ENCODE measurements at places on chromosomes 5 and 9.

DNA sequence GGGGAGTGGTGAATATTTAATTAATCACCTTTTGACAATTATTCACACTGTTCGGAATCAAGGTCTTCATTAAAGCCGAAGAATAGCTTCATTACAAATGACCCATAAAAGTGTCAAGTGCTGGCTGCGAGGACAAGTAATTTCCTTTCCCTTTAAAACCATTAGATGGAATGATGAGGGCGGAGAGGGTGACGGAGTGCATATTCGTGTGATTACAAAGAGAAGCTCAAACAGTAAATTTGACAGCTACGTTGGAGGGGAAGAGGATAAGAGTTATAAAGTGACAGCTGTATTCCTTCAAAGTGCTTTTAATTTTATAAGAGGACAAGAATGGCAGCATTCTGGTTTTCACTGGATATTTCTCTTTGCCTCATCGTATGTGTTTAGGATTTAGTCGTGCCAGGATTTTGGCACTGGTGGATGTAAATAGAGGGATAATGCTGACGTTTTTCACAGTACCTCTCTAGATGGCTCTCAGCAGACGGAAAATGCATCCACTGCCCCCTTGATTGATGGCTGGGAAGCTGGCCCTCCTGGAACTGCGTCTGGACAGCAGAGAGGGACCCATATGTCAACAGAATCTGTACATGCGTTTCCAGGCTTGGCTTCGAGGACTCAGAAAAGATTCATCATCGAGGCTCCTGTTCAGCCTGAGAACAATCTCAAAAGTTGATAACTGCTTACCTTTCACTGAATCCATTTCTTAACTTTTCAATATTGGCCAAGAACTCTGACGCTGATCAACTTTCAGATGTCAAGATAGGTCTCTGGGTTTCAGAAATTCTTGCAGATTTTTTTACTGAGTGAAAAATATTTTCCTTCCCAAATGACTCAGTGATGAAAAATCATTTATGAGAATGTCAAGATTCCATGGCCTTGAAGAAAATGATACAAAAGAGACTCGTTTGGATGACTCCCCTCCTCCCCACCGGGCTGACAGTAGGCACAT, 50.4 kb upstream of the IRX2 start:
- no peak for DNase-seq

- DNase-seq: no peak
Observed at GRCh38 chr9:136156209-136157120, 37.8 kb upstream of the TMEM250 start.

GRCh38 chr5:57249265-57249874, 75.5 kb downstream of the GPBP1 start:
- no peak for DNase-seq

GRCh38 chr9:114452219-114453165, 52.8 kb downstream of the WHRN start:
- no peak for DNase-seq

DNA sequence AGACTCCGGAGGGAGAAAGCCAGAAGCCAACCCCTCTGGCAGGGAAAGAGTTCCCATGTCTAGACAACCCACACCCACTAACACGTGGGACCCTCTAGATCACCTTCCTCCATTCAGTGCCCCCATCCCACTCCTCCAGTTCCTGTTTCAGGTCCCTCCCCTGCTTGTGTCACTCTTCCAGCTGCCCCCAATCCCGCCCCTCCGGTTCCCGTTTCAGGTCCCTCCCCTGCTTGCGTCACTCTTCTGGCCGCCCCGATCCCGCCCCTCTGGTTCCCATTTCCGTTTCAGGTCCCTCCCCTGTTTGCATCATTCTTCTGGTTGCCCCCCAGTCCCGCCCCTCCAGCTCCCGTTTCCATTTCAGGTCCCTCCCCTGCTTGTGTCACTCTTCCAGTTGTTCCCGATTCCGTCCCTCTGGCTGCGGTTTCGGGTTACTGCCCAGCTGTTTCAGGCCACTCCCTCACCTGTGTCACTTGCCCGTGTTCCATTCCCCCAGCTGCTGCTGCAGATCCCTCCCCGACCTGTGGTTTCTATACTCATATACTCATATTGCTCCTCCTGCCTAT, 64.8 kb upstream of the RANBP6 start:
- DNase-seq: peak; percentile 86

DNA sequence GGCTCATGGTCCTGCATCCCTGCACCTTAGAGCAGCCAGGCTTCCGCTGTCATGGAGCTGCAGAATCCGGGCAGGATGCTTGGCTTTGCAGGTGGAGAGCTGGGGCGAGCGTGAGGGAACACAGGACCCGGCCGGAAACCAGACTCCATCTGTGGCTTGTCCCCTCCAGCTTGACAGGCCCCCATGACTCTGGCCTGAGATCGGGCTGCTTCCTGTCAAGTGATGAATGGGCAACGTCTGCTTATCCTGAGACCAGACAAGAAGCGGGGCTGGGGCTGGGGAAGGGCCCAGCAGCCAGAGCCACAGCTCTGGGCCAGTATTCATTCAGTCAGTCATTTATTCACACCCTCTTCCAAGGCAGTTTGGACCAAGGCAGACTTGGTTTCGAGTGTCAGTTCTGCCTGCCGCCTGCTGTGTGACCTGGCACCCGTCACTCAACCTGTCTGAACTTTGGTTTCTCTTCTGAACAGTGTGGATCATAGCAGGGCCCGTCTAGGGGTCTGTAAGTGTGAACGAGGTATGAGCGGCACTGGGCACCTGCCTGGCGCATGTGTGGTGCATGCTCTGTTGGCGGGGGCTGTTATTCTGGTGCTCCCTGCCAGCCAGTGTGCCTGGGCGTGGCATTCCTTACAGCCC, 37.5 kb downstream of the NEK6 start:
- DNase-seq: no peak

Data from astrocyte of the spinal cord (primary cell).